ENCODE measurements at places on chromosomes 5 and 9.

DNA sequence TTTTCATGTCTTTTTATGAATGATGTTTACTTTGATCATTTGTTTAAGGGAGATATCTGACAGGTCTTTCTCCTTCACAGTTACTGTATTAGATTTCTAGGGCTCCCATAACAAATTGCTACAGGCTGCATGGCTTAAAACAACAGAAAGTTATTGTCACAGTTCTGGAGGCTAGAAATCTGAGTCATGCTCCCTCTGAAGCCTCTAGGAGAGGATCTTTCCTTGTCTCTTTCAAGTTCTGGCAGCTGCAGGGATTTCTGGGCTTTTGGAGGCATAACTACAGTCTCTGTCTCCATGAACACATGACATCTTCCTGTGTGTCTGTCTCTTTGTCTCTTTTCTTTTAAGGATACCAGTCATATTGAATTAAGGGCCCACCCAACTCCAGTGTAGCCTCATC is 557.3 kb upstream of the SEMA6A start:
- DNase-seq = no peak

DNA sequence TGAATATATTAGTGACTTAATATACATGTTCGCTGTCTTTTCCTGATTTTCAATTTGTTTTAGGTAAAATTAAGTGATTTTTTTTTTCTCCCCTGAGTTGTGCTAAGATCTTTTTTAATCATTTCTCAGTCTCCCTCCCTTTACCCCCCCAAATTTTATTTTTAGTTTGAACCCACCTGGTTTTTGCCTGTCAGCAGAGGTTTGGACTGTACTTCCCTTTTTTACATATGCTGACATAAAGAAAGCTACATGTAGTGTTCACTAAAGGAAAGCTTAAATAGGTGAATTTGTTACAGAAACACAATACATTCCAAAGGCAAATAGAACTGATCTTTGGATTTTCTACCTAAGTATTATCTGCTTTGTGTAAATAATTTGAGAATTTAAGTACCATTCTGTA is 82.2 kb downstream of the IPO11 start:
- DNase-seq = no peak

DNA sequence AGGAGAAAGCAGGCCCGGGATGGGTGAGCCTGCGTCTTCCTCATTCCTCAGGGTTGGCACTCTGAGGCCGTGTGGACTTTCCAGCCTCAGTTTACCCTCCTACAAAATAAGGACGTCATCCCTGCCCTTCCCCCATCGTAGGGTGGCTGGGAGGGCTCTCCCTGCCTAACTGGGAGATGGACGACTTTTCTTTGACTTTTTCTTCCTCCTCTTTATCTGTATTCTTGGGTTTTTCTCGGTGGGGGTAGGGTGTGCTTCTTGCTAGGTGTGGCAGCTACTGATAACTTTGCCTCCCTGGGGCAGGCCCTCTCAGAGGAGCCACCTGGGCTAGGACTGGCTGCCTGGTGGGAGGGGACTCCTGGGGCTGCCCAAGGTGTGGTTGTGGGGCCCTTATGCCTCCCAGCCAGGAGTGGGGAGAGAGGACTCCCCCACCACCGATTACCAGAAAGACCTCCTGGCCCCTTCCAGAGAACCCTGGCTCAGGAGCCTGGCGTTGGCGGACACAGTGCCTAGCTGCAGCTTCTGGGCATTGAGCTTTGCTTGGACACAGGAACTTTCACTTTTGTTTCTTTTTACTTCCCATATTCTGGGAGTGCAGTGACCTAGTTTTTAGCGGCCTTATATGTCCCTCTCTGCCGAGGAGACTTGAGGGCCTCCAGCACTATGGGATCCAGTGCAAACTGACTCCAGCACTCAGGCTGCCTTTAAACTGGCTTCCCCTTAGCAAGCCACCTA is 6.1 kb downstream of the GLIPR2 start:
- DNase-seq = no peak

DNA sequence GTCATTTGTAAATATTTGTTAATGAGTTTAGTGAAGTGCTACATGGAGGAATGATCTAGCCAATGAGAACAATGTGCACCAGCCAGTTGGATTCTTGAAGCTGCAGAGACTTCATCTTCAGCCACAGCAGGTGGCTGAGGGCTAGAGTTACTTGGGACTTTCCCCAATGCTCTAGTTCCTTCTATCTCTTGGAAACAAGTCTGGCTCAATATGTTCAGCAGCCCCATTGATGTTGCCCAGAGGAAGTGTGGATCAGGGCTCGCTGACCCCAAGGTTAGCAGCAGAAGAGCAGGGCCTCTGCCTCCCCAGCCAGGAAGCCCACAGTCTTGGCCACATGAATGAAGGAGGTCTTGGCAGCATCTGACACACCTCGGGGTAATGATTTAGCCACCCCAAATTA is 117.5 kb downstream of the SLC1A3 start:
- DNase-seq = no peak

DNA sequence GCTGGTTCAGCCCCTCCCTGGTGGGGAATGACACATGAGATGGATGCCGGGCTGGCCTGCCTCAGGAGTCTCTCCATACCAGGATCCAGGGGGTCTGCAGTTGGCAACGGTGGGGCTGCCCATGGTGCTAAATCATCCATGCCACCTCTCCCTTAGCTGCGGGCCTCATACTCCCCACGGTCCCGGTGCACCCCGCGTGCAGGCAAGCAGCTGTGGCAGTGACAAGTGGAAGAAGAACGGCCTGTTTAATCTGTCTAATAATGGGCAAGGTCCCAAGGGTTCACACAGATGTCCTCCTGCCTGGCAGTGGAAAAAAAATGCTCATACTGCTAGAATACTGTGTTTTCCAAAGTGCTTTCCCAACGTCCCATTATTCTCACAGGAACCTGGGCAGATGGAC is 196.9 kb upstream of the PANK3 start:
- DNase-seq = no peak

DNA sequence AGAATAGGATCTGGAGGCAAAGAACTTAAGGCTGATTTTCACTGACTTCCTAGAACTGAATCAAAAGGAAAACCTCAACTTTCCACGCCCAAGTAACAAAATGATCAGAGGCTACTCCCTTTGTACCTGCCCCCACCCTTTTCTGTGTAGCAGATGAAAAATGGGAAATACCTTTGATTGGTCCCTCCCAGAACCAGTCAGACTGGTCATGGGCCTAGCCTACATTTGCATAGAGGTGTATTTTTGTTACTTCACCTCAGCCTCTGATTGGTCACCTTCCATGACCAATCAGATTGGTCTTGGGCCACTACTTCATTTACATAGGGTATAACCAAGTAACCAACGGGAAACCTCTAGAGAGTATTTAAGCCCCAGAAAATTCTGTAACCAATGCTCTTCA is 1553.5 kb upstream of the C9orf72 start:
- no peak for DNase-seq

DNA sequence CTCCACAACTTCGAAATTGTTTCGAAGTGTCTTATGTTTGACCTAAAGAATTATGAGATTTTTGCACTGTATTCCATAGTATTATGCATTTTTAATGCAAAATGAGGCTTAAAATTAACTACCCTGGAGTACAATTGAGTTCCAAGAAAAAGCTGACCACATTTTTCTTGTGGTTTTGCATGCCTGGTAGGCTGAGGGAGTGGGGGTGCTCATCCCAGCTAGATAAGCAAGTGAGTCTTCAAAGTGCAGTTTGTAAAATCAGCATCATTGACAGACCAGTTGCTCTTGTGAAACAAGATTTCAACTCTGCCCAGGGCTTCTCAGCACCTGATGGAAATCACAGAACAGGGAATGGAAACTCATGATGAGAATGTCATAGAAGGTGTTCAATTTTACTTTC is 17.0 kb upstream of the NDUFS4 start:
- no peak for DNase-seq

Data from Jurkat, Clone E6-1 (cell line).